ENCODE measurements at places on chromosomes 2 and 18.

DNA sequence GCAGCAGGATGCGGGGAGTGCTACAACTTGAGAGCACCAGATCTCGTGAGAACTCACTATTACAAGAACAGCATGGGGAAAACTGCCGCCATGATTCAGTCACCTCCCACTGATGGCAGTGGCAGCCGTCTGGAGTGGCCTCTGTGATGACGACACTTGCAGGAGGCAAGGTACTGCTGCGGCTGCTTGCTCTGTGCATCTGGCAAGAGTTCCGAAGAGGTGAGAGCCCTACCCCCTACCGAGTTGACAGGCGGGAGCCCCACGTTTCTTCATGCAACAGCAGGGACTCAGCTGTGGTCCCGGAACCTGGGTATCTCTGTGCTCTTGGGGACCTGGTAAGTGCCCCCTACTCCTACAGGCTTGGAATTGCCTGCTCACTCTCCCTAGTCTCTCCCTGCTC, 1672.7 kb upstream of the TMEFF2 start:
- DNase-seq = no peak

DNA sequence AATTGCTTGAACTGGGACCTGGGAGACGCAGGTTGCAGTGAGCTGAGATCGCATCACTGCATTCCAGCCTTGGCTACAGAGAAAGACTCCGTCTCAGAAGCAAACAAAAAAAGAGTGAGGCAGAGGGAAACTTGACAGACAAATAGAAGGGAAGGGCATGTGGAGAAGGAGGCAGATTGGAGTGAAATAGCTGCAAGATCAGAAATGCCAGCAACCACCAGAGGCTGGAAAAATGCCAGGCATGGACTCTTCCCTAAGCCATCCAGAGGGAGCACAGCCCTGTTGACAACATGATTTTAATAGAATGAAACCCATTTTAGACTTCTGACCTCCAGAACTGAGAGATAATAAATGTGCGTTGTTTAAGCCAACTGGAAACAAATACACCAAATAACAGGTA, 447.2 kb upstream of the SPHKAP start:
- no peak for DNase-seq

- no peak for DNase-seq
Observed at GRCh38 chr2:147636886-147637285, 207.9 kb upstream of the ACVR2A start.

GRCh38 chr2:17976871-17977746, 98.6 kb downstream of the KCNS3 start:
- no peak for DNase-seq

DNA sequence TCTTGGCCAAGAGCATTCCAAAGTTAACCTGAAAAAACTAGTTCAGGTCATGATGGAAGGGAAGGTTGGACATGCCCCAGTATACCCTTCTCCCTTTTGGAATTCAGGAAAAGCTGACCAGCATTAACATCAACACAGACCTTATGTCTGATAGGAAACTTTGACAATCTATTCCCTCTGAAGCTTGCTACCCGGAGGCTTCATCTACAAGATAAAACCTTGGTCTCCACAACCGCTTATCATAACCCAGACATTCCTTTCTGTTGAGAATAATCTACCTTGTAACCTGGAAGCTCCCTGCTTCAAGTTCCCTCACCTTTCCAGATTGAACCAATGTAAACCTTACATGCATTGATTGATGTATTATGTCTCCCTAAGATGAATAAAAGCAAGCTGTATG, 24.7 kb upstream of the IL37 start:
- DNase-seq = no peak

GRCh38 chr2:152600051-152600657, 117.1 kb downstream of the PRPF40A start:
- no peak for DNase-seq

DNA sequence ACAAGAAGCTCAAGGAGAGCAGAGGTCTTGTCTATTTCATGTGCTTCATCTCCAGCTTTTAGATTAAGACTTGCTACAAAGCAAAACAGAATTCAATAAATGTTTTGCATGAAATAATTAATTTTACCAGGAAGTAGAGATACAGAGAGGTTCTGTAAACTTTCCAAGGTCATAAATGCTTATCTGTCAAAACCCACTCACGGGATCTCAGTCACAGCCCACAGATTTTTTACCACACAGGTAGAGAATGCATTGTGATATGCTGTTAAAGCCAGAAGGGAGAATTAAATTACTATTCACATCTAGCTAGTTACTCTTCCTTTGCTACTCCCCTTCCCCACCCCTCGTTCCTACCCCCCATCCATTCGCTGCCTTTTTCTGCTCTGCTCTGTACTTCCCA, 205.5 kb downstream of the DNAH7 start:
- no peak for DNase-seq

DNA sequence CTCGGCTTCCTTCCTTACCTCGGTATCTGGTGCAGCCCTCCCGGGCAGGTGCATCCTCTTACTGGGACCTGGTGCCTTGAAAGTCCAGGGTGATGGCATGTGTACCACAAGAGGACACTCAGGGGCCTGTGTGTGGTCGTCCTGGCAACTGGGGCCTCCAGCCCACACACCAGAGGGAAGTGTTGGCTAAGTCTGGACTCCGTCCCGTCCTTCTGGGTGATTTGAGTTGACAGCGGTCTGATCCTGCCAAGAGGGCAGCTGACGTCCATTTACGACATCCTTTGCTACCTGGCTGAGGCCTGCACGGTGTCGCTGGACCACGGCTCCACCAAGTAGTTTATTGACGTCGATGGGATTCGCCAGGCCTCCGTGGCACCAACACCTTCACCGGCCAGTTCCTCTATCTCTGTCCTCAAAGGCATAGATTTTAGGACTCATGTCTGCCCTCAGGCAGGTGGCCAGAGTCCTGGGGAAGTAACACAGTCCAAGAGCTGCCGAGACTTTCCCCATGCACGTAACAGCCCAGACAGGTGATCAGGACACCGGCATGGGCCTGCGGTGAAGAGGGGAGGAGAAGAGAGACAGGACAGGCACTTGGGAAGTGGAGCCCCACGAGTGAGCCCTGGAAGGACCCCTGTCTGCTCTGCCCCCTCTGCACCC, 186.0 kb upstream of the HDAC4 start:
- DNase-seq = no peak

GRCh38 chr2:232417489-232417888, 10.8 kb downstream of the ALPG start:
- DNase-seq = no peak

GRCh38 chr2:64952511-64953482, 36.4 kb upstream of the SLC1A4 start:
- DNase-seq = no peak

DNA sequence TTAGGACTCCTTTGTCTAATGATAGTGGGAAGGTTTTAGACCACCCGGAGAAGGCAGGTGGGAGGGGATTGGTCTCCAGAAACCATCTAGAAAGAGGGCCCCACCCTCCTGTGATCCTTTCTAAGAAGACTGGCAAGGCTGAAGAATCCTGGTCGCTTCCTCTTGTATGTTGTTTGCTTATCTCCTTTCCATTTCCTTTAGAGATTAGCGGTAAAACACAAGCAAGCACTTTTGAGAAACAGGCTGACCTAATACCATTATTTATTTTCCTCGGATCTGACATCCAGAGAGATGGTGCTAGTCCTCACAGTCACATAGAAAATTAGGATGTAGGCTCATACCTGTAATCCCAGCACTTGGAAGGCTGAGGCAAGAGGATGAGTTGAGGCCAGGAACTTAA, 45.2 kb upstream of the SPRED2 start:
- no peak for DNase-seq

- DNase-seq = no peak
Observed at GRCh38 chr18:65415098-65415497, 335.7 kb upstream of the CDH7 start.

GRCh38 chr2:43943323-43943722, 52.5 kb downstream of the LRPPRC start:
- DNase-seq = no peak

DNA sequence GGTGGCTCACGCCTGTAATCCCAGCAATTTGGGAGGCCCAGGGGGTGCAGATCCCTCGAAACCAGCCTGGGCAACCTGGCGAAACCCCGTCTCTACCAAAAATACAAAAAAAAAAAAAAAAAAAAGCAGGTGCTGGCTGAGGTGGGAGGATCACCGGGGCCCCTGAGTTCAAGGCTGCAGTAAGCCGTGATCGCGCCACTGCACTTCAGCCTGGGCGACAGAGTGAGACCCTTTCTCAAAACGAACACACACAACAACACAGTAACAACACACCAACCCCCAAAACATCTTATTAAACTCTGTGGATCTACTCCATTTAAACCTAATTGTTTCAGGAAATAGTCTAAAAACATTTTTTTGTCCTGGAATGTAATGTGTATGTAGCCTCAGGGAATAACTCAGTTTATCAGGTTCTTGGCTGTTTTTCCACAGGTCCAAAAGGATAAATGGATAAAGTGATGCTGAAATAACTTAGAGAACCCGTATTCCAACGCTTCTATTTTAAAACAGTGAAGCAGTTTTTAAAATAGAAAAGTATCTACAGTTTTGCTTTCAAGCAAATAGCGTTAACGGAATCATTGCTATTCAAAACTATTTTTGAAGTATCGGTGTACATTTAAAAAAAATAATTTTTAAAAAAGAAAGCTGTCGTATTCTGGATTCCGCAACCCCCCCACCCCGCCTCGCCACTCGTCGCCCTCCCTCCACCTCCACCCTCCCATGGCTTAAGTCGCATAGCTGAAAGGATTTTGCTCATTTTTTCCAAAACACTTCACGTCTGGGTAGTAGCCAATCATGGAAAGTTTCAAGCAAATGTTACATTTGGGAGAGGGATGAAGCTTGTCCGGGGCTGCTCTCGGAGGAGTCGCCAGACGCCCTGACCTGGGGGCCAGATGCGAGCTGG, 895 bp upstream of the GLS start:
- DNase-seq = no peak

GRCh38 chr18:76376668-76377358, 118.2 kb downstream of the ZNF516 start:
- DNase-seq = no peak

- no peak for DNase-seq
Observed at GRCh38 chr2:212176151-212176550, 362.5 kb downstream of the ERBB4 start.

DNA sequence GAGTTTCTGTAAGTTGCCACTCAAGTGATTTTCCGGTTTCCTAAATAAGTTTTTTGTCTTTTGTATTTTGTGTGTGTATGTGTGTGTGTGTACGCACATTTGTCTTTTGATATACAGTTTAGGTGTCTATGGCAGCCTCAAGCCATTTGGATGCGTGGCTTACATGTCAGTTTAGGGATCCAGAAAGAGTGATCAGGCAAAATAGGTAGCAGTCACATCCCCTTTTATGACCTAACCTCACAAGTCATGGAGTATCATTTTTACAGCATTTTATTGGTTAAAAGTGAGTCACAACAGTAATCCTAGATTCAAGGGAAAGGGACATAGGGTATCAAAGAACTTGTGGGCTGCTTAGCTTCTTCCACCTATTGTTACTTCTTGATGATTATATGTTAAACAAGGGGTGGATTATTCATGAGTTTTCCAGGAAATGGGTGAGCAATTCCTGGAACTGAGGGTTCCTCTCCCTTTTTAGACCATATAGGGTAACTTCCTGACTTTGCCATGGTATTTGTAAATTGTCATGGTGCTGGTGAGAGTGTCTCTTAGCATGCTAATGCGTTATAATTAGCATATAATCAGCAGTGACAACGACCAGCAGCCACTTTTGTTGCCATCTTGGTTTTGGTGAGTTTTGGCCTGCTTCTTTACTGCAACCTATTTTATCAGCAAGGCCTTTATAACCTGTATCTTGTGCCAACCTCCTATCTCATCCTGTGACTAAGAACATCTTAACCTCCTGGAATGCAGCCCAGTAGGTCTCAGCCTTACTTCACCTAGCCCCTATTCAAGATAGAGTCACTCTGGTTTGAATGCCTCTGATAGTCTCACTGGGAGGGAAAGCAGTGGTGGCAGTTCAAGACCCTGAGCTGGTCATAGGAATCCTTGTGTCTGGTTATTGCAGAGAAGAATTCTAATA, 8.6 kb upstream of the SOCS6 start:
- DNase-seq = no peak

DNA sequence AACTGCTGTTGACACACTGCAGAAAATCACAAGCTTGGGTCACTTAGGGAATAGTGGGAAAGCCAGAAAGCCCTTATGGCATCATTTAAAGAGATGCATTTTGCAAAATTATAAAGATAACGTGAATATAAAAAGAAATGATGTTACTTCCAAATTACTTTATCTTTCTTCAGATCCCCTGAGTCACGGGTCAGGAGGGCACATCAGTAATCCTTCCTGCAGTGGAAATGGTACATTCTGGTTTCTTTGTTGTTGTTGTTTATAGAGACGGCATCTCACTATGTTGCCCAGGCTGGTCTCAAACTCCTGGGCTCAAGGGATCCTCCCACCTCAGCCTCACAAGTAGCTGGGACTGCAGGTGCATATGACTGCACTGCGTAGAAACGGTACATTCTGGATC, 9.8 kb upstream of the EPG5 start:
- no peak for DNase-seq

- DNase-seq = peak; percentile 50
Observed at GRCh38 chr2:144513388-144514101, 6.4 kb downstream of the ZEB2 start.

- no peak for DNase-seq
Observed at GRCh38 chr2:167258712-167259111, 370.4 kb downstream of the XIRP2 start.

DNA sequence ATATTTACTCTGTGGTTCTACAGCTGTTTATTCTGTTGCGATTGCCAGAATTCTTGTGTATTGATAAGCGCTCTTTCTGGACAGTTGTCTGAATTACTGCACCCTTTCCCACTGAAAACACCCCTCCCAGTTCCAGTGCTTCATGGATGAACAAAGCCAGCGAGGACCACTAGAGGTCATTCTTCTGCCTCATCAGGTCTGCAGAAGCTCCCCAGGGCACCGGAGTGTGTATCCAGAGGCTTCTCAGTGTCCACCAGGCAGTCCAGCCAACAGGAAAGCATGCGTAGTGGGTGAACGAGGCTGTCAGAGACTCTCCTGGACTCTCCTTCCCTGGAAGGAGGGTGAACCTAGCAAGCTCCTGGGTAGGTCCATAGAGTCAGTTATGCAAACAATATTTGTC, 40.6 kb upstream of the INHBB start:
- no peak for DNase-seq

GRCh38 chr2:135662088-135662487, 79.6 kb upstream of the UBXN4 start:
- no peak for DNase-seq

DNA sequence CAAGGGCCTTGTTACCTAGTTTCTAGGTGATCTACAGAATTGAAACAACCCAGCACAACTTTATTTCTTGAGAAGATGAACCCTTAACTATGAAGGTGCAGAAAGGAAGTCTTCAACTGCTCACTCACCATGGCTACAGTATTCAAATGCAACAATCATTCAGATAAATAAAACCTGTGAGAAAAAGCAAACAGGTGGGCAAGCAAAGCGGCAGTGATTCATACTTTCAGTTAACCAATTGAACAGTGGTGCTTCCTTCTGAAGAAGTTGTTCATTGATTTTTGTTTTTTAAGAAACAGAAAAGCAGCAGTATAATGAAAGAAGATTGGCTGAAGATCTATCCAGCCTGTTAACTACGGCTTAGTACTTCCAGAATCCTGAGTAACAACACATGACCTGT, 43.5 kb downstream of the SLC35F5 start:
- no peak for DNase-seq

Data from anterior cingulate cortex (tissue), 58 donors.